ENCODE measurements at places on chromosomes 5 and 9. TPM values are rescaled to one million over a fixed set of nuclear protein-coding genes. Genes with fewer than 3 reads are reported as not detected.

Gene ARRDC3
- 3.6 TPM for total RNA-seq

Gene IL5
- not detected for total RNA-seq

Gene STK32A
- 0.28 TPM for total RNA-seq

Gene FOXI1
- not detected for total RNA-seq

Gene PCDHB11
- total RNA-seq: 0.08 TPM

Gene LCN10
- not detected for total RNA-seq

Gene CCDC69
- total RNA-seq: 1.3 TPM

Gene F2RL1
- 265 TPM for total RNA-seq

Gene PCDHB12
- total RNA-seq: not detected

Gene ZNF618
- total RNA-seq: 7.9 TPM

Gene TAF11L5
- total RNA-seq: not detected

Gene CLIC3
- total RNA-seq: 5.2 TPM

Gene IL9
- not detected for total RNA-seq
